Small intestine (tissue), 16 donors: ENCODE measurements at places on chromosomes 5 and 9. TPM values are rescaled to one million over a fixed set of nuclear protein-coding genes. Genes with fewer than 3 reads are reported as not detected.

- DNase-seq = no peak
- no peak overlapping the region for H3K4me3 ChIP-seq
- H3K27me3 ChIP-seq = no peaks in the 10 kb centered on the region
- no peaks in the 10 kb centered on the region for H3K4me1 ChIP-seq
These were observed 7.1 kb downstream of the SPTLC1 start for GRCh38 chr9:92108122-92108521.

GRCh38 chr5:60026161-60026560 is 132.6 kb upstream of the PDE4D start:
- no peaks in the 10 kb centered on the region for H3K4me1 ChIP-seq
- no peak overlapping the region for H3K4me3 ChIP-seq
- no peaks in the 10 kb centered on the region for H3K36me3 ChIP-seq

GRCh38 chr5:20323323-20323722 is 335.3 kb upstream of the CDH18 start:
- no peaks in the 10 kb centered on the region for H3K27me3 ChIP-seq
- no peaks in the 10 kb centered on the region for H3K36me3 ChIP-seq
- DNase-seq = no peak
- H3K4me3 ChIP-seq = no peak overlapping the region
- H3K4me1 ChIP-seq = no peaks in the 10 kb centered on the region

DNA sequence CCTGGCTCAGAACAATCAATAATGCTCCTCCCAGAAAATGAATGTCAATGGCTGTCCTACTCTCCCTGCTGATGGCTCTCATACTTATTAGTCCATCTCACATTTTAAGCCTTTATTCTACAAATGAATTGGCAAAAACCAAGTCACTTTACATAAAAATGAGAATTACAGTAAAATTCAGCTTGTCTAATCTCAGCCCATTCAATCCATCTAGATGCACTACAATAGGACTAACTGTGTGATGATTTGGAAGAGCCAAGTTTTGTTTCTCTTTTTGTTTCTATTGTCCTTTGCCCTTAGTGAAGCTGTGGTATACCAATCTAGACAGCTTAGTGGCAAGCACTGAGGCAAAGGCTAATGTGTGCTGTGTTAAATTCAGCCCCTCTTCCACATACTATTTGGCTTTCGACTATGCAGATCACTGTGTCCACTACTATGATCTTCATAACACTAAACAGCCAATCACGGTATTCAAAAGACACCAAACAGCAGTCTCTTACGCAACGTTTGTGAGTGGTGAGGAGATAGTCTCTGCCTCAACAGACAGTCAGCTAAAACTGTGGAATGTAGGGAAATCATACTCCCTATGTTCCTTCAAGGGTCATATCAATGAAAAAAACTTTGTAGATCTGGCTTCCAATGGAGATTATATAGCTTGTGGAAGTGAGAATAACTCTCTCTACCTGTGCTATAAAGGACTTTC is 140.8 kb upstream of the ZNF462 start:
- H3K27ac ChIP-seq = no peak overlapping the region
- no peaks in the 10 kb centered on the region for H3K4me1 ChIP-seq
- H3K36me3 ChIP-seq = no peaks in the 10 kb centered on the region
- H3K4me3 ChIP-seq = no peak overlapping the region
- no peak for DNase-seq

DNA sequence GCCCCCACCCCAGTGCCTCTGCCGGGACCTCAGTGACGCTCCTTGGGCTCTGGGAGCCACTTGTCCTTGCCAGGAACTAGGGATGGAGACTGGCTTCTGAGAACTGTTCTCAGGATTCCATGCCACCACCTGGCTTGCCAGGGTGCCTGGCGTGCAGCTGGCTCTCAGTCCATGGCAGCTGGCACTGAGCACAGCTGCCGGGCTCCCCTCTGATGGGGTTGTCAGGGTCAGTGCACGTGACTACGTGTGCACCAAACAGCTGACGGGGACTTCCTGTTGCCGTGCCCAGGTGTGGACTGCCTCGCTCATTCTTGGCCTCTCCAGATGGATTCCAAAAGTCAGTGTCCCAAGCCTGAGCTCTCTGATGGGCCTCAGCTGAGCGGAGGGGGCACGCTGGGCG is 9.4 kb downstream of the KCNT1 start:
- H3K27ac ChIP-seq = no peak overlapping the region
- H3K4me1 ChIP-seq = no peaks in the 10 kb centered on the region
- no peak for DNase-seq
- H3K4me3 ChIP-seq = no peak overlapping the region
- no peaks in the 10 kb centered on the region for H3K36me3 ChIP-seq

GRCh38 chr9:2043243-2043642 is 28.1 kb downstream of the SMARCA2 start:
- H3K4me1 ChIP-seq = no peaks in the 10 kb centered on the region
- peaks cover 14% of the 10 kb centered on the region for H3K36me3 ChIP-seq
- no peaks in the 10 kb centered on the region for H3K27me3 ChIP-seq
- no peak overlapping the region for H3K4me3 ChIP-seq
- DNase-seq = no peak
- no peak overlapping the region for H3K27ac ChIP-seq

DNA sequence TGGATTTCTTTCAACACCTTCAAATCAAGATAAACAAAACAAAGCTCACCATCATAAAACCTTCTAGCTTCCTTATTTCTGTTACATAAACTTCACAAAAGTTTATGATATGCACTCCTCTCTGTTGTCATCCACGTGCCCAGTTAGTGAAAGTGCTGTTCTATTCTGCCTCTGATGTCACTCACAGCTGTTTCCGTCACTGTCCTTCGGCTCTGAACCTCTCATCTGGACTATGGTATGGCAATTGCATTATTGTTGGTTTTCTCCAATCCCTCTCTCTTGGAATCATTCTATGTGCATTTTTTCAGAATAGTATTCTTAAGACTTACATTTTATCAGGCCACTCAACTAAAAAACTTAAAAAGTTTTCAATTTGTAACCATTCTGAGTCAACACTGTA is 264.2 kb upstream of the DAPK1 start:
- no peak for DNase-seq
- no peak overlapping the region for H3K27ac ChIP-seq
- no peaks in the 10 kb centered on the region for H3K36me3 ChIP-seq
- H3K4me1 ChIP-seq = no peaks in the 10 kb centered on the region
- H3K27me3 ChIP-seq = peaks cover 2% of the 10 kb centered on the region

GRCh38 chr5:153425914-153426313 is 64.6 kb upstream of the GRIA1 start:
- H3K27me3 ChIP-seq = no peaks in the 10 kb centered on the region
- no peaks in the 10 kb centered on the region for H3K4me1 ChIP-seq
- no peak for DNase-seq
- no peaks in the 10 kb centered on the region for H3K36me3 ChIP-seq

DNA sequence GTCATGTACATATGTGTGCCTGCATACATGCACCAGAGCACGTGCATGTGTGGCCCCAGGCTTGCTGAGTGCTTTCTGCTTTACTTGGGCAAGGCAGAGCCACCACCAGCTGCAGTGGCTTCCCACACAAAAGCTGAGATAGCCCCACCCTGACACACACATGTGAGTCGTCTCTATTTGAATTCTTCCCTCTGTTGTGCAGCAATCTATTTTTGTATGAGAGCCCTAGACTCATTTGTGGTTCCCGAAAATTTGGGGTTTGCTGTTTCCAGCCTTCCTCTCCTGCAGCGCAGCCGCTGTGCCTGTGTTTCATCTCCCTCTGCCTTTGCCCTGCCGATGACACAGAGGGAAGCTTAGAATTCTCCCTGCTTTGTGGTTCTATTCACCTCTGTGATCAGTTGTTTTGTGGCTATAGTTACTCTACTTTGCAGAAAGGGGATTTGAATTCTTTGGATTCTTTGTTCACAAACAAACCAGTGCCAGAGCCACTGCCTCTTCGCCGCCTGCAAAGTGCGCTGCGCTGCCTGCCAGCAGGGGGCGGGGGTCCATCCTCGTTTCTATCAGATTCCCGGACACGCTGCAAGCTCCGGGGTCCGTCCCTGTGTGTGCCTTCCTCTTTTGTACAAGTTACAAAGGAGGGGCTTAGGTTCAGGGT is 95.8 kb upstream of the DAP start:
- H3K27ac ChIP-seq = no peak overlapping the region
- H3K36me3 ChIP-seq = no peaks in the 10 kb centered on the region
- H3K27me3 ChIP-seq = no peaks in the 10 kb centered on the region
- H3K4me3 ChIP-seq = no peak overlapping the region

- no peak for DNase-seq
- no peak overlapping the region for H3K4me3 ChIP-seq
- no peak overlapping the region for H3K27ac ChIP-seq
- no peaks in the 10 kb centered on the region for H3K27me3 ChIP-seq
These were observed 177.6 kb upstream of the SMARCA2 start for GRCh38 chr9:1837453-1838084.

DNA sequence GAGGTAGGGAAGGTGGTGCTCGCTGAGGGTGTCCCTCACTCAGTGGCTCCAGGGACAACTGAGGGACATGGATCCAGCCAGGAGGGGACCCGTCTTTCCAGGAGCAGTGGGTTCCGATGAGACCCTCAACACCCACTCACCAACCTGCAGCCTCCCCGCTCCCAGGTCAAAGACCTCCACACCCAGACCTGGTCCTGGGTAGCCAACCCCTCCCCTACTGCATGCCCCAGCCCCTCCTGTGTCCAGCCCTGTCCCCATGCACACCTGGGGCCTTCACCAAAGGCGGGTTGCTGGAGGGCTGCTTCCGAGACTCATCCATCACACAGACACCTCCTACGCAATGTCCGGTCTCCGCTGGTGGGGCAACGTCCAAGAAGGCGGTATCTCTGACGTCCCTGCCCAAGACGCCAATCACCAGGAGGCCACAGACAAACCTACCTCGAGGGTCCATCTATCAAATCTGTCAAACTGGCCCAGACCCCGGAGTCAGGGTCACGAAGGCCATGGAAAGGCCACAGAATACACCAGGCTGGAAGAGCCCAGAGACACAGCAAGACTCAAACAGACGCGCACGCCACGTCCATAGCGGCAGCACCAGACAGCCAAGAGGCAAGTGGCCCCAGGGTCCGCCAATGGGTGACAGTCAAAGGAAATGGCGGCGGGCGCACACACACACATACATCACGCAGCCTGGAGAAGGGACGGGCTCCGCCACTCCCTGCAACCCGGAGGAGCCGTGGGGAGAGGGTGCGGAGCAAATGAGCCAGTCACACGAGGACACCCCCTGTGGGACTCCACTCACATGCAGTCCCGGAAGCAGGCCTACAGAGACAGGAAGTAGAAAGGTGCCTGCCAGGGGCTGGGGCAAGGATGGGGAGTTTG is 10.8 kb downstream of the NACC2 start:
- no peak overlapping the region for H3K27ac ChIP-seq
- H3K4me1 ChIP-seq = no peaks in the 10 kb centered on the region

GRCh38 chr5:172325452-172325851 is 41.9 kb upstream of the UBTD2 start:
- no peaks in the 10 kb centered on the region for H3K36me3 ChIP-seq
- no peak for DNase-seq
- no peaks in the 10 kb centered on the region for H3K27me3 ChIP-seq
- H3K27ac ChIP-seq = no peak overlapping the region
- H3K4me3 ChIP-seq = no peak overlapping the region

- peak; percentile 75 for DNase-seq
- peaks cover 8% of the 10 kb centered on the region for H3K27me3 ChIP-seq
- no peaks in the 10 kb centered on the region for H3K36me3 ChIP-seq
- H3K27ac ChIP-seq = no peak overlapping the region
These were observed 27.9 kb upstream of the RECK start for GRCh38 chr9:36008774-36009300.

- peaks cover 8% of the 10 kb centered on the region for H3K4me1 ChIP-seq
- peaks cover 4% of the 10 kb centered on the region for H3K27me3 ChIP-seq
- H3K4me3 ChIP-seq = no peak overlapping the region
- no peaks in the 10 kb centered on the region for H3K36me3 ChIP-seq
- no peak overlapping the region for H3K27ac ChIP-seq
These were observed 7.7 kb downstream of the NR3C1 start for GRCh38 chr5:143395638-143396352.

Gene PCDHGA12
- polyA plus RNA-seq = 0.54 TPM

Gene CBY3
- polyA plus RNA-seq = not detected

Gene NKD2
- 11.9 TPM for polyA plus RNA-seq

Gene ANXA2R
- 5.1 TPM for polyA plus RNA-seq

Gene SPINK5
- 0.66 TPM for polyA plus RNA-seq

Gene RAI14
- polyA plus RNA-seq = 4.2 TPM

Gene IL33
- 1.4 TPM for polyA plus RNA-seq

Gene LCP2
- 6.4 TPM for polyA plus RNA-seq

Gene PCA3
- polyA plus RNA-seq = not detected

Gene PCDHGA3
- 0.49 TPM for polyA plus RNA-seq

Gene PDLIM4
- polyA plus RNA-seq = 5.9 TPM

Gene PDZD2
- 3.9 TPM for polyA plus RNA-seq

Gene TMEM252
- 0.10 TPM for polyA plus RNA-seq

Gene RNF183
- 0.54 TPM for polyA plus RNA-seq

Gene DENND1A
- 43.4 TPM for polyA plus RNA-seq
